ENCODE measurements at places on chromosomes 12 and 14. TPM values are rescaled to one million over a fixed set of nuclear protein-coding genes. Genes with fewer than 3 reads are reported as not detected.

The GNPNAT1 gene
- polyA plus RNA-seq, result 22.5 TPM

The LMO3 gene
- polyA plus RNA-seq, result 12.0 TPM

The DIO3 gene
- 0.61 TPM for polyA plus RNA-seq

DNA sequence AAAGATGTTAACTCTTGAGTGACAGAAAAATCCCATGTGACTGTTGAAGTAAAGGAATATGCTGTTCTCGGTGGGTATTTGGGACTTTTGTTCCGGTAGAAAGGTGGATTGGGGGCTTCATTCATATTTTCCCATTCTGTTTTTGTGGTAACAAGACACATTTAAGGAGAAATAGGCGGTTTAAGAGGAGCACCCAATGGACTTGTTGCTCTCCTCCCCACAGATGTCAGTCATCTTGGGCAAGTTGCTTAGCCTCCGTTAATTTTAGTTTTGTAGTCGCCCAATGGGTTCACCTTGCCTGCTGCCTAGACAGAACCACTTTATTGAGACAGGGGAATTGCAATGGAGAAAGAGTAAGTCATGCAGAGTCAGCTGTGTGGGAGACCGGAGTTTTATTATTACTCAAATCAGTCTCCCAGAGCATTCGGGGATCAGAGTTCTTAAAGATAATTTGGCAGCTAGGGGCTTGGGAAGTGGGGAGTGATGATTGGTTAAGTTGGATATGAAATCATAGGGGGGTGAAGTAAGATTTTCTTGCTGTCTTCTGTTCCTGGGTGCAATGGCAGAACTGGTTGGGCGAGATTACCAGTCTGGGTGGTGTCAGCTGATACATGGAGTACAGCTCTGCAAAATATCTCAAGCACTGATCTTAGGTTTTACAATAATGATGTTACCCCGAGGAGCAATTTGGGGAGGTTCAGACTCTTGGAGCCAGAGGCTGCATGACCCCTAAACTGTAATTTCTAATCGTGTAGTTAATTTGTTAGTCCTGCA, 50.3 kb downstream of the SLC38A1 start:
- no peak for DNase-seq

DNA sequence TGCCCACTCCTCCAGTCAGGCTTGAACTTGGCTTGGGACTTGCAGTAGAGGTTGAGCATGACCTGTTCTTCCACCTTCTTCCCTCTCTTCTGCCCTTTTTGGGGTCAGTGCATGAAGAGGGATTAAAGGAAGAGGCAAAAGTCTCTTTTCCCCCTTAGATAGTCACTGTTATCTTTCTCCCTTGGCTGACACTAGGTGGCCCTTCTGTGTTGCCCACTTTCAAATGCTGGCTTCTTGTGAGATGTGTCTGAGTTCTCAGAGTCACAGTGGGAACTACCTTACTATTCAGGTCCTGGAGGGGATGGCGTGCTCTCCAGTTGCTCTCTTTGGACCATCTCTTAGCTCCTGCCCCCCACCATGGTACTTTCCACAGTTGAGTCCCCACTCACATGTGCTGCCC, 73.6 kb downstream of the GPR65 start:
- DNase-seq, result no peak

- no peak for DNase-seq
Measured at GRCh38 chr12:10226086-10226485, 13.4 kb downstream of the GABARAPL1 start.

GRCh38 chr12:127925971-127926370, 341.0 kb upstream of the TMEM132C start:
- DNase-seq, result no peak

DNA sequence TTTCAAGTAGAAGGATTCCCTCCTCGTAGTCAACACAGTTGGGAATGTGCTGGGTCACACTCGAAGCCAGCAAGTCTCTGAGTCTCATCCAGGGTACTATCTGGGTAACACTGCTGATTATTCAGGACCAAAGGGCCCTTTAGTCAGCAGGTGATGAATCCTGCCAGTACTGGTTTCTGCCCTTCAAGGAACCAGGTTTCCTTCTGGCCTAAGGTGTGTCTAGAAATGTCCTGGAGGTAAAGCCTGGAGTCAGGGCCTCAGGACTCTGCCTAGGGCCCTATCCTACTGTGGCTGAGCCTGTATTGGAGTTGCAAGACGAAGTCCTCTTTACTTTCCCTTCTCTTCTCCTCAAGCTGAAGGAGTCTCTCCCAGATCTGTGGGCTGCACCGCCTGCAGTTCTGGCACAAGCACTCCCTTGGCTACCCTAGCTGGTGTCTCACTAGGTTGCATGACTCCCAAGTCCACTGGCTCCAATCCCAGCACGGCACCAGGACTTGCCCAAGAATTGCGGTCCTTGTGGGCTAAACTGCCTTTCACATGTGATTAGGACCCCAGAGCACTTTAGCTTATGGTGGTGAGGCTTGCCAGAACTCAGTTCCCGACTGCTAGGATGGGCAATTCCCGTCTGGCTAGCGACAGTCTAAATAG, 193.7 kb upstream of the PDE3A start:
- DNase-seq, result no peak

DNA sequence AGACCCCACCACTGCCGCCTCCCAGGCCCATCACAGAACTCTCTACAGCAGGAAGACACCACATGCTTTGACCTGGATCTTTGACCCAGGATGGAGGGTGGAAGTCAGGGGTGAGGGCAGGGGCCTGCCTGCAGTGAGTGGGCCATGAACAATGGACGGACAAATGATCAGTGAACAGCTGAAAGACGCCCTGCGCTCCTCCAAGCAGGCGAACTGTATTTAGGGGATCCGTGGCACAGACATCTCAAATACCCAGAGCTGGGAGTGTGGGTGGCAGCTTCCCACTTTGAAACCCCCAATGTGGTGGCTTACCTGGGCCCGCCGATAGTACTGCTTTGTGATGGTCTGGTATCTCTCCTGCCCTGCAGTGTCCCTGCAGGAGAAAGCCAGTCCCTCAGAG, 8.7 kb upstream of the GPX2 start:
- DNase-seq, result no peak
